ENCODE measurements at places on chromosomes 16 and 17.

- no peak for DNase-seq
Measured at GRCh38 chr16:440627-441026, 15.2 kb downstream of the RAB11FIP3 start.

- DNase-seq, result no peak
Measured at GRCh38 chr17:76491271-76492122, 9.7 kb downstream of the RHBDF2 start.

DNA sequence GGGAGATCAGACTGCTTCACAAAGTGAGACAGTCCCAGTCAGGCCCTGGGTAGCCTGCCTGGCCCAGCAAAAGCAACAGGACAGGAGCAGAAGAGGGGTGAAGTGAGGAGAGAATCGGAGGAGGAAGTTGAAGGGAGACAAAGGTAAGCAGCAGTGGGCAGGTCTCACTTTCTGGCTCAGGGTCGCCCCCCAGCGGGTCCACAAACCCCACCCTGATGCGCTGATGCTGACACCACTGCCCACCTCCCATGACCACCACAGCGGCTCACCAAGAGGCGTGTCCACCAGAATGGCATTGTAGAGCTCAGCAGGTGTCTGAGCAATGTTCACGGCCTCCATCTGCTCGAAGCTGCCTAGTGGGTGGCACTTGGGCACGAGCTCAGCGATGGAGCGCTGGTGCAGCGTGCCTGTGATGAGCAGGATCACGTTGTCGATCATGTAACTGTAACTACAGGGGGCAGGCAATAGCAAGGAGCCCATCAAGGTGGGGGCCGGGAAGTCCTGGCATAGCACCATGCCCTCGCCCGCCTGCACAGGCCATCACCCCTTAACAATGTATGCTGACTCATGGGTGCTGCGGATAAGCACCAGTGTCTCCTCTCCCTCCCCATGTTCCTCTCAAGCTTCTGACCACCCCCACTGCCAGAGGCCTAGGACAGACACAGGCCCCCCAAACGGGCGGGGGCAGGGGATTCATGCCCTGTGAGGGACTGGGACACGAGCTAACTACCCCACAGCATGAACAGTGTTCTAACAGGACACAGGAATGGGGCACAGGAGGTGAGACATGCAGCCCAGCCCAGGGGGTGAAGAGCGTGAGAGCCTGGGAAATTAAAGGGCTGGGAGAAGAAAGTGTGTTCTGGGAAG lies 13.6 kb downstream of the HSD11B2 start:
- DNase-seq, result no peak

DNA sequence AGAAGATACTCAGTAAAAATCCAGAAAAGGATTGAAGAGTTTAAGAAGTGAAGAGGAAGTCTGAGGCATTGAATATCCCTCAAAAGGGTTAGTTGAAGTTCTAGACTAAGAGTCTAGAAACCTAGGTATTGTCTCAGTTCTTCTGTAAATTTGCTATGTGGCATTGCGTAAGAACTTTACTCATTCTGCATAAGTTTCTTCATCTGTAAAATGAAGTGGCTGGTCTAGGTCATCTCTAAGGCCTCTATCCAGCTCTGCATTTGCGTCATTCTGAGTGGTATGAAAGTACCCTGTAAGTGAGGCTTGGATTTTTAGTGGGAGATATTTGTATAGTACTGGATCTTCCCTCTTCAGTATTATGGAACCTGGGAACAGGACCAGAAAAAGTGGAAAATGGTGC lies 130.2 kb downstream of the MYO1D start:
- DNase-seq, result no peak

DNA sequence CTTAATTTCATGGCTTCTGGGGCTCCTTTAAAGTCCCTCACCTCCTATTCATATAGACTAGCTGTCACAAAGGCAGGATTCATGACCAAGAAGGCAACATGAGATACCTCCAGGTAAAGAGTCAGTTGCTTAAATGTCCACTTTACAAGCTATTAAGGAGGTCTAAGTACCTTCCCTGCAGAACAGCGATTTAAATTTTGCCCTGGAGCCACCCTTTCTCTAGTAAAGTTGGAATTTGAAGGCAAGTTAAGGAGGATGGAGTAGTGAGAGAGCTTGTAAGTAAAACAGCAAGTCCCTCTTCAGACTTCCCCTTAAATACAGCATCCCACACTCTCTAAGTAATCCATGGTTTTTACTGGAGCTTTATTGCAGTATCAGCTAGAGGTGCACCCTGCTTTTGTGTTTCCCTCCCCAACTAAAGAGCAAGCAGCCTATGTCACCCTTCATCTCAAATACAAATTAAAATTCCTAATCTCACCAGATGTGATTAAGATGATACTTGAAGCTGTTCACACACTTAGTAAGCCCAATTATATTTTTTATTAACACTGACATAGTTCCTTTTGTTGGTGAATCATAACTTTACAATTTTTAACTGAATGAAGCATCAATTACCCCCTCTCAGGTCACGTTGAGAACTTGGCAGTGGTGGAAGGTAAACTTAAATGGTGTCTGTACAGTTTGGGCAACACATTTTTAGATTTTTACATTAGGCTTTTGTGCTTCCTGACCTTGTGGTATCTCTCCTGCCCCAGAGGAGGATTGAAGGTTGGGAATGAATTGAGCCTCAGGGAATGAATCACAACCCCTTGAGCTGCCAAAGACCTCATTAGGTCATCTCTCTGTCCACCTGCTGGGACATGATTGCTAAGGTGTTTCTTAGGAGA lies 108.9 kb downstream of the TANGO6 start:
- no peak for DNase-seq

DNA sequence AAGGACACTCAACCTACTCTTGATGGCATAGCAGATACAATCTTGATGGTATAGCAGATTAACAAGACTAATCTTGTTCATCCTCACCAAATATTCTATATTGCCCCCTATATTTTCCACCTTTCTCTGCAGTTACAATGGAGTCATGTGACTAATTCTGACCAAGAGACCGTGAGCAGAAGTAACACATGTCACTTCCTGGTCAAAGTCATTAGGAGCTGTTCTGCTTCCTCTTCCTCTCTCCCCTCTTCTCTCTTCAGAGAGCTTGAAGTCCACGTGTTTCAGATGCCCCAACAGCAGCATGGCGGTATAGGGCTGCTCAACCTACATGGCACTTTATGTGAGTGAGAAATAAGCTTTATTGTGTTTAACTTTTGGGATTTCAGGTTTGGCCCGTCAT lies 55.3 kb upstream of the ERCC4 start:
- DNase-seq, result no peak

- no peak for DNase-seq
Measured at GRCh38 chr16:87066133-87067002, 250.8 kb downstream of the C16orf95 start.

DNA sequence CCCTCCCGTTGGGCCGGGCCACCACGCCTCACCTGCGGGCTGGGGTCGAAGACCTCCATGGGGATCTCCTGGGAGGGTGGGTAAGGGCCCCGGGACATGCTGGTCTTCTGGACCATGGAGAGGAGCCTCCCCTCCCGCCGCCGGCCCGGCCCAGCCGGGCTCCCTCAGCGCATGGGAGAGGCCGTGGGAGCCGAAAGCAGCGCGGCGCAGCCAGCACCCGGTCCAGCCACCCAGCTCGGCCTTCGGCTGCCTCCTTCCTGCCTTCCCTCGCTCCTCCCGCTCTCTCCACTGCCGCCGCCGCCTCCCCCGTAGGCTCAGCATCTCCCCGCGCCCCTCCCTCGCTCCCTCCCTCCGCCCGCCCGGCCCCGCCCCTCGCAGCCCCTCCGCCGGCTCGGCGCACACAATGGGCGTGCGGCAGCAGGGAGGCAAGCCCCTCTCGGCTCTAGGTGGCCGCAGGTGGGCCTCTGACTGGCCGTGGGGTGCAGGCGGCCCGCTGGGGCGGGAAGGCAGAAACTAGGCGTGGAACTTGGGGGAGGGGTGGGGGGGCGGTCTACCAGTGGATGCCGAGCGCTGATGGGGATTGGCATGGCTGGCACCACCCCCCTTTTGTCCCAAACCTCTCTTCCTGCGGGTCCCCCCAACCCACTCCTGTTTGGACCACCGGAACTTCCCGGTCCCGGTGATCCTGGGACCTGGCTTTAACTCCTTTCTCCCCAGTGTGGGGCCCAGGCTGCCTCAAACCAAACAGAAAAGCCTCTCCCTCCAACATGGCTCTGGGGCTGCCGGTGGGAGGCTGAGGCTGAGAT lies at the start of gene CACNB1:
CACNB1 (minus strand) TSS at position 290 of the 806 bp plus-strand sequence; CDS start at position 116, 174 bp downstream.
- no peak for DNase-seq

- DNase-seq, result no peak
Measured at GRCh38 chr17:6487251-6488007, 43.2 kb downstream of the PIMREG start.

DNA sequence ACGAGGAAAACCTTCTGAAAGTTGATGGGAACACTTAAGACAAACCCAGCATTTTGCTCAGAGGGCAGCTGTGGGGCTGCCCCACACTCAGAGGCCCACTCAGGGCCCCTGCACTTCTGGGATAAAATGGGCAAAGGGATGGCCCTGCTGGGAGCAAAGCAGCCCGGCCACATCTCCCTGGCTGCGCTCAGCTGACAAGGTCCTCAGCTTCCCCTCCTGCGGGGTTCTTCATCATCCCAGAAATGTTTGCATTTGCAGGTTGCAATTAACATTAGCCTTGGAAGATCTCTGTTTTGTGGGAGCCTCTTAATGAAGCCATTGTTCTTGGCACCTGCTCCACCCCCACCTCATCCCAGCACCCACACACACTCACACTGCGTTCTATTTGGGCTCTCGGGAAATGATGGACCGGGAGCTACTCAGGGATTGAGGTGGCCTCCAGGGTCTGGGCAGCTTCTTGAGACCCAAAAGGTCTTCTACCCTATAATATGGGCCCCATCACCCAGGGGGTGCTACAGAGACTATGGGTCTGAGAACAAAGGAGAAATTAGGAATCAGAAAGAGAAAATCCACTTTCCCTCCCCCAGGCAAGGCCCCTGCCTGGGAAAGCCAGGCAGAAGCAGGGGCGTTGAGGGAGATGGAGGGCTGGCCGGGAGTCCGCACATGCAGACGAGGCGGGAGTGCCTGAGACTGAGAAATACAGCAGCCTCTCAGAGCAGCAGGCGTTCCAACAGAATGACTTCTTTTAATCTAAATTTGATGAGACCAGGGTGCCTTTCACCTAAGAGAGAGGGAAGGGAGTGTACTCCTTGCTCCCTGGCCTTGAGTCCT lies 53.7 kb upstream of the RPL38 start:
- DNase-seq, result no peak

GRCh38 chr17:33551911-33552310 lies 258.8 kb upstream of the ASIC2 start:
- DNase-seq, result no peak

DNA sequence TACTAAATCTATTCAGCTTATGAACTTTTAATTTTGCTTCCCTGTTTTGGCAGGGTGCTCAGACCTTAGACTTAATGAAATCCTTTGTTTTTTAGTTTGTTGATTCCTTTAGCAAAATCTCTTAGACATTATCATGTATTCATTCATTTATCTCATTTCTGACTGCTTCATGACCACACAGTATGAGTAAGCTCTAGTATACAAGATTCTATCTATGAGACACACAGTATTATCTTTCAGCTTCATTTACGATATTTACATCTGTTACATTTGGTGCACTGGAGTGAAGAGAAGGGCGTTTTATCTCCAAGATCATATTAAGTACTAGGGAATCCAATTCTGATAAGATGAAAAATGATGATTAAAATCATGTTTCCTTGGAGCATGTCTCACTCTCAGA lies 448.1 kb upstream of the CA10 start:
- DNase-seq, result no peak

GRCh38 chr16:78675951-78676792 lies 576.7 kb downstream of the WWOX start:
- DNase-seq, result no peak

- no peak for DNase-seq
Measured at GRCh38 chr16:49213594-49213993, 68.0 kb downstream of the CBLN1 start.

- no peak for DNase-seq
Measured at GRCh38 chr16:70434484-70435260, 4.2 kb downstream of the ST3GAL2 start.

DNA sequence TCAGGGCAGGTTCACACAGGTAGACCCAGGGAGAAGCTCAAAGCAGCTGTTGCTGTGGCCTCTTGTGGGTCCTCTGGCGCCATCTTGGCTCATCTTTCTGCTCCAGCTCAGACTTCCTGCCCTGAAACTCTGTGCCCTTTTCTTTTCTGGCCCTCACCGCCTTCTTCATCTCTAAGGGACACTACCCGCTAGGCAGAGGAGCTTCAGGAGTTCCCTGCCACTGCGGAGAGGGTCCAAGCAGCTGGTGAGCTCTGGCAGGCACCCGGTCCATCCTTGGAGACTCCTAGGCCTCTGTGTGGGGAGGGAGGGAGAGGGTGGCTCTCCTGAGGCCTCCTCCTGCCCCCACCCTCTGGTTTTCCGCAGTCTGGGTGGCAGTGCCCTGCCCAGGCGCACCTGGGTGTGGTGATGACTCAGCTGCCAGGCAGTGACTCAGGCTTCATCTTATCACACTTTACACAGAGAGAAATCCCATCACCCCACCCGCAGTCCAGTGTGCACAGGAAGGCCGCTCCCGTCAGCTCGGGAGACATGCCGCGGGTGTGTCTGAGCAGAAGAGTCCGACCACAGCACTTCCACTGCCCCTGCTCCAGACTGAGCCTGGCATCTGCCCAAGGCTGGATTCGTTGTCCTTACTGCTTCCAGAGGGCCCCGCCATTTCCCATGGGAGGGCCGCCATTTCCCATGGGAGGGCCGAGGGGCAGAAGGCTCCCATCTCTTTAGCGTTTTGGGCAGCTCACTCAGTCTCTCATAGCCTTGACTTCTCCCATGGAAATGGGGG lies 7.3 kb downstream of the NT5C start:
- DNase-seq, result no peak

- DNase-seq, result no peak
Measured at GRCh38 chr17:79977708-79978547, 57.7 kb downstream of the TBC1D16 start.

- DNase-seq, result no peak
Measured at GRCh38 chr17:80927791-80928216, 63.8 kb upstream of the CHMP6 start.

DNA sequence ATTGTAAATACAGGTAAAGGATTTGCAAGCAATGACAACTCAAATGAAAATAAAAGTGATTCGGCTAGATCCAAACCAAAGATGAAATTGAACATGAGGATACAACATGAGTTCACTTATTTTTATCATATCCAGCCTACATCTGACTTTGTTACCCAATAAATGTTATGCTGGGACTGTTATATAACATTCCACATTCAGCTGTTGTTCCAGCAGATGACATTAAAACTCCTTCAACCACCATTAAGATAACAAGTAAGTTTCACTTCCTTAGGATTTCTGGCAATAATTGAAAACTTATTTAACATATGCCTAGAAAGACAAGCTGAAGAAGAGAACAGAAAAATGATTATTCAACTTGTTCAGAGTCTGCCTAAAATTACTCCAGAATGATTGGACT lies 729.4 kb downstream of the CDH11 start:
- no peak for DNase-seq

Data from cerebellar nuclear complex (tissue), 1 donor.